ENCODE measurements at places on chromosomes 1 and 21.
A peak's percentile ranks its signal among the peaks of the same experiment; 100 is the strongest.

DNA sequence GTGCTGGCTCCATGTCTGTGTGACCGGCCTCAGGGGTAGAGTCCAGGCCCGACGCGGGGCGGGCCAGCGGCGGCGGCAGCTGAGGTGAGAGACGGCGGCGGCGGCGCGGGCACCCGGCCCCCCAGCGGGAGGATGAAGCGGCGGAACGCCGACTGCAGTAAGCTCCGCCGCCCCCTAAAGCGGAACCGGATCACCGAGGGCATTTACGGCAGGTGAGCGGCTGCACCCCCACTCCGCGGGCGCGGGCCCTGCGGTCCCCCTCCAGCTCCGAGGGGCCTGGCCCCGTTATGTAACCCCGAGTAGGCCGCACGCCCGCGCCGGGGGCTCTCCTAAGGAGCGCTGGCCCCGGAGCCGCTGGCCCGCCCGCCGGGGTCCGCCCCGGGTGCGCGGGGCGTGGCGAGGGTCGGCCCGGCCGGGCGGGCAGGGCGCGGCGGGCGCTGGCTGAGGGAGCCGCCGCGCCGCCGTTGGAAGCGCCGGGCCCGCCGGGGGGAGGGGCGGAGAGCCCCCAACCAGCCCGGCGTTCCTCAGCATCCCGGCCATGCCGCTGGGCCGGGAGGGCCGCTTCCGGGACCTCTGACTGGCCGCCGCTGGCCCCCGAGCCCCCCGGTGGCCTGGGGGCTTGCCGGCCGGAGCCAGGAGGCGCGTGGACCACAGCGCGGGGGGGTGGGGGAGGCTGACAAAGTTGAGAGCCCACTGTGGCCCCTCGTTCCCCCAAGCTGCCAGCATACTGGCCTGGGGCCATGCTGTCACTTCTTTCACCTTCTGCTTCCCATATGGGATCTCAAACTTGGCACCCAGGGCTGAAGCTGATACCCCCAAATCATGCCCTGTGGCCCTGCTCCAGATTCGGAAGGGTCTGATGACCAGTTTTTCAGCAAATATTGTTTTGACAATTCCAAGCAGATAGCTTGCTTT is 527 bp downstream of the MACO1 start:
- no peak for DNase-seq

- no peak for DNase-seq
Observed at GRCh38 chr1:200022239-200022804, 5.2 kb upstream of the NR5A2 start.

GRCh38 chr1:226979115-226979516 is 39.0 kb downstream of the COQ8A start:
- DNase-seq = no peak

DNA sequence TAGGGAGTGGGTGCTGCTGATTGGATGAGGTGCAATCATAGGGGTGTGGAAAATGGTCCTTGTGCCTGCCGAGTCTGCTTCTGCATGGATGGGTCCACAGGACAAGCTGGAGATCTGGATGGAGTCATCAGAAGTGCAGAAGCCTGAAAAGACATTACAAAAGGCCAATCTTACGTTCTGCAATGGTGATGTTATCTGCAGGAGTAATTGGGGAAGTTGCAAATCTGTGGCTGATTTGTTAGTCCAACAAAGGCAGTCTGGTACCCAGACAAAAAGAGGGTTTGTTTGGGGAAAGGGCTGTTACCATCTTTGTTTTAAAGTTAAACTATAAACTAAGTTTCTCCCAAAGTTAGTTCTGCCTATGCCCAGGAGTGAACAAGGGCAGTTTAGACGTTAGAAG is 166.5 kb downstream of the PGBD5 start:
- DNase-seq = no peak

DNA sequence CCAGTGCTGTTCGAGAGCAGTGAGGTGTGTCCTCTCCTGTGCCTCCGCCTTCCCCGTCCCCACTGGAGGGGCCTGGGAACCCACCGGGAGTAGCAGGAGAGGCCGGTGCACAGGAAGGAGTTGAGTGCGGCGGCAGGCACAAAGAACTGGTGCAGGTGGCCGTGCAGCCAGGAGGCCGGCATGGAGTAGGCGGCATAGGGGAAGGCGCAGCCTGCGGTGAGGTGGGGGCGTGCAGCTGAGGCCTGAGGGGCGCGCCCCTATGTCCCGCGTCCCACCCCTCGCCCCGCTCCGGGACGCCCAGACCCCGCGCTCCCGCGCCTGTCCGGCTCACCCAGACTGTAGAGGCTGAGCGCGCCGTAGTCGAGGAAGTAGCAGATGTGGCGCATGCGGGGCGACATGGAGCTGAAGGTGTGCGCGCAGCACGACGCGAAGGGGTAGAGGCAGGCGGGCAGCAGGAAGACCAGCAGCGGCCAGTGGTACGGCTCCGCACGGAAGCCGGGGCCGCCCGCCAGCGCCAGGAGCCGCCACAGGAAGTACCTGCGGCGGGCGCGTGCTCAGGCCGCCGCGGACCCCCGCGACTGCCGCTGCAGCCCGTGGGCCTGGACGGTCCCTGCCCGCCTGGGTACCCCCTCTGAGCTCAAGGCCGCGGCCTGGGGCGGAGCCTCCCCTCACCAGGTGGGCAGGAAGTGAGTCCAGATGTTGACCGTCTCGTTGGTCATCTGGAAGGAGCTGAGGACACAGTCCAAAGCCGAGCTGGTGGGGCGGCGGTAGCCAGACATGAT is 2.2 kb downstream of the PAQR6 start:
- DNase-seq = no peak

- peak; percentile 28 for DNase-seq
Observed at GRCh38 chr1:98870959-98871903, 133.4 kb downstream of the PLPPR5 start.

Data from M059J (cell line).